ENCODE measurements at places on chromosomes 3 and 15.

DNA sequence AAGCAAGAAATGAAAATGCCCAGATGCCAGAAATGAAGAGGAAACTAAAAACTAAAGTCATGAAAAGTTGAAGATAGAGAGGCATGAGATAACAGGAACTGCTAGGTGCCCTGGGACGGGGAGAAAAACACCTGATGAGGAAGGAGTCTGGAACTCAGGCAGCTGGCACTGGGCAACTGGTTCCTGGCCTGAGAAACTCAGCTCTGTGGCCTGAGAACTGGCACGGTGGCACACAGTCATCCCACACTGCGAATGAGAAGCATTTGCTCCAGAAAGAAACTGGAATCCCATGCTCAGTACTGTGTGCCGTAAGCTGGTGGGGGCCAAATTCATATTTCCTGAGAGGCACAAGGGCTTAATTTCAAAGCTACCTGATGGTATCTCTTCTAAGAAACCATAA lies 53.6 kb upstream of the RORA start:
- no peak for DNase-seq

- no peak for DNase-seq
These were observed 3.6 kb upstream of the MYH15 start for GRCh38 chr3:108513961-108514360.

- no peak for DNase-seq
These were observed 256.5 kb downstream of the SHQ1 start for GRCh38 chr3:72591522-72592421.

GRCh38 chr15:63045879-63046278 lies 3.3 kb downstream of the TPM1 start:
- no peak for DNase-seq

DNA sequence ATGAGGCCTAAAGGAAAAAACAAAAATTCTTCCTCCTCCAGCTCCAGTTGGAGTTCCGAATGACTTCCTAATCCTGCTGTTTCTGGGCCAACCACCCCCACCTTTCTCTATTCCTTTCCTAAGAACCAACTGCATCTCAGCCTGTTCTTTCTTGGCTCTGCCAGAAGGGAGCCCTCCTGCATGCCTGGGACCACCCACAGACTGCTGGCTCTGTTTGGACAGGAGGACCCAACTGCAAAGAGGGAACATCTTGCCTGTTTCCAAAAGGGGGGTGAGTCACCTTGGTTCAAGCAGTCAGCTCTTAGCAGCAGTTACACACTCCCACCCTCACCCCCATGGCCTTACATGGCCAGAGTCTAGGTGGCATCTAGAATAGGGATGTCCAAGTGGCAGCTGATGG lies 116.0 kb upstream of the PRICKLE2 start:
- no peak for DNase-seq

- no peak for DNase-seq
These were observed 90.2 kb downstream of the GABRB3 start for GRCh38 chr15:26682598-26683164.

DNA sequence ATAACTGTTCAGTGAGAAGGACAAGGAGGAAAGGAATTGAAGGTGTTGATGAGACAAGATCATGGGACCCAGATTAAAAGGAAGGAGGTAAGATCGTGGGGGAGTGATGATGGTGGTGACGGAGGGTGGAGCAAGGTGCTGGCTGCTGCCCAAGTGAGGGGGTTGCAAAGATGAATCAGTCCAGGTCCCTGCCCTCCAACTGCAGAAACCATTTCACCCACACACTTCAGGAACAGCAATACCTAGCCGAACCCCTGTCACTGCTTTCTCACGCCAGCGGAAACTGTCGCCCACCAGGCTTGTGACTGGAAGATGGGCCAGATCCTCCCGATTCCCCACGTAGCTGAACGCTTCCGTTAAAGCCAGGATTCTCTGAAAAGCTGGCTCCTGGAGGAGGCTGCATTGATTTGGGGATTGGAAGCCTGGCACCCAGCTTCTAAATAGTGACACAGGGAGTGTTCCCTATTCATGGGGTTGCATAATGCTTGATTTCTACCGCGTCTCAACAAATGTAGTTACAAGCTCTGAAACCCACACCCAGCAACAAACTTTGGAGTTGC lies 3.2 kb upstream of the LSG1 start:
- no peak for DNase-seq

DNA sequence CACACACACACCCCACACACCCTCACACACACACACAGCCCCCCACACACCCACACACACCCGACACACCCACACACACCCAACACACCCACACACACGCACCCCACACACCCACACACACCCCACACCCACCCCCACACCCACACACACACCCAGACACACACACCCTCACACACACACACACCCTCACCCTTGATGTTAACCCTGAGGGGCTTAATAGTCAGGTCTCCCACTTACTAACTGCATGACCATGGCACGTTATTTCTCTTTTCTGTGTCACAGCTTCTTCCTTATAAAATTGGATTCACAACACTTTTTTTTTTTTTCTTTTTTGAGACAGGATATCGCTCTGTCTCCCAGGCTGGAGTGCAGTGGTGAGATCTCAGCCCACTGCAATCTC lies 2.8 kb downstream of the GRM2 start:
- no peak for DNase-seq

GRCh38 chr3:4821338-4821737 lies 157.9 kb upstream of the BHLHE40 start:
- DNase-seq, result no peak

- no peak for DNase-seq
These were observed 417.0 kb upstream of the MEIS2 start for GRCh38 chr15:37517191-37517895.

GRCh38 chr15:85500060-85500708 lies 119.8 kb downstream of the AKAP13 start:
- no peak for DNase-seq

DNA sequence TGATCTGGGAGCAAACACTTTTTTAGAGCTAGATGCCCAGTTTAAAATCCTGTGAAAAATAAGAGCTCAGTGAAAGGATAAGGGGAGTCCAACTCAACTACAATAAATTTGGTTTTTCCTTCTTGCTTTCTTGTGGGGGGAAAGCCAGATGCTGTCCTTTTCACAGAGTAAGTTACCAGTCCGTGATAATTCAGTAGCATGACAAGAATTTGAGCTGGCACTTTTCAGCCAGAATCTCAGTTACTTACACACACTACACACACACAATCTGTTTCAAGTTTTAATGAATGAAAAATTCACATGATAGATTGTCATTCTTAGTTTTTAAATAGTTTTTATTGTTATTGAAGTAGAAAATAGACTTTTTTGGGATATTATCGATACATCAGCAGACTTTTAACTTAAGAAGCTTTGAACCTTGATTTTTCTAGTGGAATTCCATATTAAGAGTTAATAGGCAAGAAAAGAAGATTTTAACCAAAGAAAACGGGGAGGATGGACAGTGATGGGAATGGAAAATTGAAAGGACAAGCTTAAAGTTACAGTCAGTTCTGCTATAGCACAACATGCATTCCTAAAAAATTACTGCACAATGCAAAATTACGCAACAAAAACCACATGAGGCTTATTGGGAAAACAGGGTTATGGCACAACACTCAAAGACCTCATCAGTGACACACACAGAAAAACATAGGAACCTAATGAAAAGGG lies 47.0 kb downstream of the PSMD6 start:
- no peak for DNase-seq

- DNase-seq, result no peak
These were observed 12.5 kb downstream of the RCCD1 start for GRCh38 chr15:90967206-90967605.

DNA sequence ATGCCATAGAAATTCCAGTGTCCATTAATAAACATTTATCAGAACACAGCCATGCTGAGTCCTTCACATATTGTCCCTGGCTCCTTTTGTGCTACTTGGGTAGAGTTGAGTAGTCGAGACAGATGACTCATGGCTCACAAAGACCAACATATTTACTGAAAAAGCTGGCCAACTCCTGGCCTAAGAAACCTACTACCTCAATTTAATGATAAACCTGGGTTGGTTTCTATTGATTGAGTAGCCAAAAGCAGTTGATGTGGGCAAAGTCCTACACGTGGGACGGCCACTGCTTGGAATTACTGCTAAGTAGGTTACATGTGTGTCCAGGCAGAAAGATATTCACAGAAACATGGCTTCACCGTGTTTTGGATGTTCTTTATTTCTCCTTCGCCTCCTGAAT lies 402.2 kb downstream of the NR2F2 start:
- no peak for DNase-seq

DNA sequence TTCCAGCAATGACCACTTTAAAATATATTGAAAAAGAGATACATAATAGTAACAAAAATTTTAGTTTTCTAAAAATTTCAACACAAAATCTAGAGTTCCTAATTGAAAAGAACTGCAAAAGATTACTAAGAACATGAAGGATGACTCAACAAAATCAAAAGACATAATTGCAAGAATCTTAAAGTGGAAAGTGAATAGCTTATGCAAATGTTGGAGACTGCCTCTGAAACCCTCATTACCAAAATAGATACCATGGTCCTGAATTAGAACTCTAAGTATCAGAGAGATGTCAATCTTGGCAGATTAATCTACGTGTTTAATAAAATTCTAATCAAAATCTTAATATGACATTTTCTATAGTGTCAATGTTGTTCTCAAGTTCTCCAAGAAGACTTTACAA lies 60.7 kb upstream of the SGO1 start:
- DNase-seq, result no peak

- DNase-seq, result no peak
These were observed 28.3 kb downstream of the CYP19A1 start for GRCh38 chr15:51310064-51310463.

DNA sequence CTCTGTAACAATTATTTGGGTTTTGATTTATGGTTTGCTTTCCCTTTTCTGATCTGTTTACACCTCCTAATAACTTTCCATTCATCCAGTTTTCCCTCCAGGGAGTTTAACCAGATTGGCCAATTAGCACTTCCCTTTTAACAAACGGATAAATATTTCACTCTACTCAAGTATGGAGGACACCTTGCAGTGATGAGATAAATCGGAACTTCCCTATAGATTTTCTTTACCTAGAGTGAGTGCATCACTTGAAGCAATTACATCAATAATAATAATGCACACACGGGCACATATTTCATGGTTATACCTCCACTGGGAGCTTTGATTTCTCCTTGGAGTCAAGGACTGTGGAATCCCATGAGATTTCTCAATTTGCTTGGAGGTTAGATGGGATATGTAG lies 239.1 kb upstream of the CFAP20DC start:
- no peak for DNase-seq

- no peak for DNase-seq
These were observed 2.5 kb upstream of the GANC start for GRCh38 chr15:42270551-42270950.

- no peak for DNase-seq
These were observed 23.2 kb downstream of the ZNF148 start for GRCh38 chr3:125351814-125352456.

DNA sequence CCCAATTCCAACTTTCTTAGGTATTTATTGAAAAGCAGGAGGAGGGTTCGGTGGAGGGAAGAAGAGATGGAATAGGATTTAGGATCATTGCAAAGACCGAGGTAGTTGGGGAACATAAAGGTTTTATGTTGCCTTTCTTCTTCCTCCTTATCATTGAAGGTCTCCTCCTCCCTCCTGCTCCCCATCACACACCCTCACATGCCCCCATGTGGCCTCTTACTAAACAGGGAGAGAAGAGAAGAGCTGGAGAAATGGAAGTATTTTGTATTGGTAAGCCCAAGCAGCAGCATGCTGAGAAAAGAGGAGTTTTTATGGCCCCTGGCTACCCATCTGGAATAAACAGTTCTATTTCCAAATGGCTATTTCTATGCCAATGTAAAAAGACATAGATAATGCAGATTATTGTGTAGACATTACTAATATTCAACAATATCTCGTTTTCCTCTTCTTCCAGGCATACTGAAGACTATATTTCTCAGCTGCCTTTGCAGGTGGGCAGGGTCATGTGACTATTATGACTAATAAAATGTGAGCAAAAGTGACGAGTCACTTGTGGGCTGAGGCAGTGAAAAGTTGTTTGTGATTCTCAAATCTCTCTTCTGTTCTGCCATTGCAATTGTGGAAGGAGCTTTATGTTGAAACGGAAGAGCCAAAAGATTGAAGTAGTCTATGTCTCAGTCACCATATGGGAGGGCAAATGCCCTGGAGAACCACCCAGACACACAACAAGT lies 5.2 kb upstream of the GPR176 start:
- DNase-seq, result no peak

DNA sequence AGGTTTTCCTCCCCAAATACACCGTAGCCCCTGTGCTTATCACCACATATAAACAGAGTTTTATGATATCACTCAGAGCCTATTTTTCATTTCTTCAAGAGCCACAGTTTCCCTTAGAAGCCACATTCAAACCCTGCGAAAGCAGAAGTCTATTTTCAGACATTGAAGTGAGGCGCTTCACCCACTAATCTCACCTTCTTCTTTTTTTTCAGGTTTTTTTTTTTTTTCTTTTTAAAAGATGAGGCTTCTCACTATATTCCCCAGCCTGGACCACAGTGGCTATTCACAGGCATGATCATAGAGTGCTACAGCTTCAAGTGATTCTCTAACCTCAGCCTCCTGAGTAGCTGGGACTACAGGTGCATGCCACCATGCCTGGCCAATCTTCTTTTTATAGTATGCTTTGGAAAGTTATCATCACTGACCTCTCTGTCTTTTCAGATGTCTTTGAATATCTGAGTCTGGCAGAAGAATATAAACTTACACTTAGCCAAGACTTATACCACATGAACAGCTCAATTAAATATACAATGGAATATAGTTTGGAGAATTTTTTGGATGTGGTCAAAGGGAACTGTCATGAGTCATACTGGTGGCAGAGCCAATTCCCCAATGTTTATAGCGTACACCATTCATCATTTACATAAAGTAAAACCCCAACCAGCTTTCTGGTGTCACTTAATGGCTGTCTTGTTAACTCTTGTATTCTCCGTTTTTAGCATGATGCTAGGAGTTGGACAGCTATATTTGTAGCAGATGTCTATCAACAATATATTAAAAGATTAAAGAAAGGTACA lies 59.7 kb upstream of the CCDC50 start:
- DNase-seq, result no peak

DNA sequence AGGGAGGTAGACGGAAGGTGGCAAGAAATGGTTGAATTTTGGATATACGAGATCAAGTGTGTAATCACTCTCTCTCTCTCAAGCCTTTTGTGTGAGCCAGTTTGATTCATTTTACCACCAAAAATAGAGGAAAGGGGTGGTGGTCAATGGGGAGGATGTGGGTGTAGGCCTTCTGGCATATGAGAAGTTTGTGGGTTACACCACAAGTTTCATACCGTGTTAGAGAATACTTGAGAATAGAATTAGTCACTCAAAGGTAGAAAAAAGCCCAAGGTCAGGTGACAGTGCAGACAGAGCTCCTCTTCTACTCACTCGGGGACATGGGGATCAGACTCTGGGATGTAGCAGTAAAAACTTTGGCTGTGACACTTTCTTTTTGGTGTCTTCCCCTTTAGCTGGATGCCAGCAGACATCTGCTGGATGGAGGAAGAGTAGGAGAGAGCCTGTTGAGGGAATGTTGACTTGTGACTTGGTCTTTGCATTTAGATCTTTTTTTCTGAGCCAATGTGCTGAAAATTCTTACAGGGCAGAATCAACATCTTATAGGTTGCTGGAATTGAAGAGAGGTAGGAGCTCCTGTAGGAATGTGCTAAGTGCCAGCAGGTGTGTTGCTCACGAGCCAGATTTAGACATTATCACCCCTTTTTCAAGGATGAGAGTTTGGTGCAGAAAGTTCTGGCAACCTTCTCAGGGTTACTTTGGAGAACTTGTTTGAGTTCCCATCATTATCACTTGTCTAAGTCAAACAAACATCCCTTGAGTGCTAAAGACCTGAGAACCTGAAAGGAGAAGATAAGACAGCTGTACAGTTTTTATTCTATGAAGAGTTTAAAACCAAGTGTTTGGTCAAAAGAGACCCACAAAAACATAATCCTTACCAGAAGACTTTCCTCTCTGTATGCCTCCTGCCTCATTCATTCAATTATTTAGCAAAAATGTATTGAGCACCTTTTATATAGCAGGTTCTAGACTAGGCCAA lies 43.9 kb upstream of the RYK start:
- DNase-seq, result no peak

Measured in COR-L47 (cell line).